ENCODE measurements at places on chromosomes 16 and 17.

- DNase-seq, result no peak
These were observed 53.1 kb downstream of the RAP1GAP2 start for GRCh38 chr17:2849327-2849670.

GRCh38 chr17:36755586-36755985 is 154.2 kb downstream of the MRM1 start:
- no peak for DNase-seq

DNA sequence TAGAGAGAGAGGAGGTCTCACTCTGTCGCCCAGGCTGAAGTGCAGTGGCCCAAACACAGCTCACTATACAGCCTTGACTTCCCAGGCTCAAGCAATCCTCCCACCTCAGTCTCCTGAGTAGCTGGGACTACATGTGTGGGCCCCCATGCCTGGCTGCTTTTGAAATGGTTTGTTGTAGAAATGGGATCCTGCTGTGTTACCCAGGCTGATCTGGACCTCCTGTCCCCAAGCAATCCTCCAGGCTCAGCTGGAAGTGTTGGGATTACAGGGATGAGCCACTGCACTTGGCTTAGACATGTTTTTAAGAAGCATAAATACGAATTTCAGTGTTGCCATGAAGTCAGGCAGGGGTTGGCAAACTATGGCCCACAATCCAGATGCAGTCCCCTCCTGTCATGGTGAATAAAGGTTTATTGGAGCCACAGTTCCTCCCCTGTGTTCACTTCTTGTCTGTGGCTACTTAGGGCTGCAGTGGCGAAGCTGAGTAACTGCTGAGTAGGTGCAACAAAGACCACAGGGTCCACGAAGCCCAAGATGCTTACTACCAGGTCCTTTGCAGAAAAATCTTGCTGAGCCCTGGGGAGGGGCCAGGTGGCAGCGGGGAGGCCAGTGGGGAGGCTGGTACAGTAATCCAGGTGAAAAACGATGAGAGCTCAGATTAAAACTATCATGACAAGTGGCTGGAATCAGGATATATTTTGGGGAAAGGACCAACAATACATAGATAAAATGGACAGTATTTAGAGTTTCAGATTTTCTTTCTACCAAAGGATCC is 35.2 kb downstream of the TNFRSF13B start:
- DNase-seq, result no peak

GRCh38 chr16:30924076-30924912 is 922 bp downstream of the FBXL19 start:
- DNase-seq, result no peak

GRCh38 chr17:6666077-6666521 is 14.5 kb downstream of the C17orf100 start:
- peak; percentile 54 for DNase-seq

DNA sequence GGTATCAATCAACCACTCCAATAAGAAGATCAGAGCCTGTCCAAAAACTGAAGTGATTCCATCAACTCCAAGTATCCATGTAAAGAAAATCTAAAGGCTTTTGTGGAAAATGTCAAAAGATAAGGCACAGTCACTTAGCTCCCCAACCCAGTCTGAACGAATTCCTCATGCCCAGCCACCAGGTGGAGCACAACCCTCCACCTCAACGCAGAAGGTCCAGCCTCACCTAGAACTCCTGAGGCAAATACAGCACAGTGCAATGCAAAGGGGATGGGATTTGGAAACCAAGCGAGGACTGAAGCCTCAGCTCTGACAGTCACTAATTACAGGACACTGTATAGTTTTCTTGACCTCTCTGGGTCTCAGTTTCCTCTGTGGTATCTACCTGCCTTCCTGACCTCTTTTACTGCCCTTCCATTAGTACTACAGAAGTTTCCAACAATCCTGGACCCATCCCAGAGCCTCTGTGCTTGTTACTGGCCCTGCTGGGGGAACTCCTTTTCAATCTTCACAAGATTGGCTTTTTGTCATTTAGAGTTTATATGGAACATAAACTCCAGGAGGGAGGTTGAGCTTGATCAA is 2.0 kb downstream of the NCBP3 start:
- DNase-seq, result no peak

- DNase-seq, result no peak
These were observed 230.7 kb downstream of the KATNIP start for GRCh38 chr16:27780468-27781194.

- DNase-seq, result no peak
These were observed 1103.5 kb upstream of the RBFOX1 start for GRCh38 chr16:6229186-6229585.

DNA sequence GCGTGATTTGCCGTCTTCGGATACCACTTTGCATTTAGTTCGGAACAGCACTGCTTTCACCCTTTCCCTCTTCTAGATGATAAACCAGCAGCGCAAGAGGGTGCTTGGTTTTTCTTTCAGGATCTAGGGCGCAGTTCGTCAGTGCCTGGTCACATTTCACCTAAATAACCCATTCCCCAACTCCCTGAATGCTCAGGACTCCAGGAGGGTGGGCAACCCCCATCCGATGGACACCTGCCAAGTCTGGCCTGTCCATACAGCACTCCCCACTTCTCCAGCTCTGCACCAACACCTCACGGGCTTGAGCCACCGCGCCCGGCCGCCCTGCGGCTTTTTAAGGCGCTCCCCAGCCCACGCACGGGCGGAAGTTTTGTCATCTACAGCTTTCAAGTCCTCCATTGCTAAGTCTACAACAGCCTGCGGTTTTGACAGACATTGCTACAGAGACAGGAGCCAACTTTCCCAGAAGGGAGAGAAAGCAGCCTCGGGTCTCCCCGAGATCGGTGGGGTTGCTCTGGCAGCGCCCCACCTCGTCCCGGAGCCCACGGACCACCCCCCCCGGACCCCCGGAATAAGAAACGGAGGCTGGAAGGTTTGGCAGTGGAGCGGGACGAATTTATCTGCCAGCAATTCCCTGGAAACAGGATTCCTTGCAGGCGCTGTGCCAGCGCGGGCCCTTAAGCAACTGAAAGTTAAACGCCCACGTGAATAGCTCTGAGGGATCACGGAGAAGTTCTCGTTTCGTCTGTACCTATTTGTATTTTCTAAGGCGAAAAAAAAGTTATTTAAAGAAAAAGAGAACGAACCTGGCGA is 38.6 kb upstream of the SLFN13 start:
- peak; percentile 26 for DNase-seq

GRCh38 chr17:3575511-3575910 is 17.9 kb upstream of the TRPV3 start:
- no peak for DNase-seq

DNA sequence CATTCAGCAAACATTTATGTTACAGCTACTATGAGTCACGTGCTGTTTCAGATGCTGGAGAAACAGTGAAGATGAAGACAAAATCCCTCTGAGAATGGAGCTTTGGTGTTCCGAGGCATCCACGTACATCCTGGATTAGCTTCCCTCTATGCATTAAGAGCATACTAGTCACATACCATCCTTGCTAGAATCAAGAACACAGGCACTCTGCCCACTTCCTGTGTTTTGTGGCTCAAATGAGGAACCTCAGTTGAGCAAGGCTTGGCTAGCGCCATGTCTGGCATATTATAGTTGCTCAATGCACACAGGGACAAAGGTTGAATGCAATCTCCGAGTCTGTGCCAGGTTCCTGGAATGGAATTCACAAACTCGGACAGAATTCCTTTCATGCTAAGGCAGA is 297.5 kb downstream of the XYLT1 start:
- DNase-seq, result no peak
